CD4-positive, alpha-beta T cell treated with Interferon alpha-2 for 1 hour (primary cell): ENCODE measurements at places on chromosomes 1 and 21.
A peak's percentile ranks its signal among the peaks of the same experiment; 100 is the strongest.

DNA sequence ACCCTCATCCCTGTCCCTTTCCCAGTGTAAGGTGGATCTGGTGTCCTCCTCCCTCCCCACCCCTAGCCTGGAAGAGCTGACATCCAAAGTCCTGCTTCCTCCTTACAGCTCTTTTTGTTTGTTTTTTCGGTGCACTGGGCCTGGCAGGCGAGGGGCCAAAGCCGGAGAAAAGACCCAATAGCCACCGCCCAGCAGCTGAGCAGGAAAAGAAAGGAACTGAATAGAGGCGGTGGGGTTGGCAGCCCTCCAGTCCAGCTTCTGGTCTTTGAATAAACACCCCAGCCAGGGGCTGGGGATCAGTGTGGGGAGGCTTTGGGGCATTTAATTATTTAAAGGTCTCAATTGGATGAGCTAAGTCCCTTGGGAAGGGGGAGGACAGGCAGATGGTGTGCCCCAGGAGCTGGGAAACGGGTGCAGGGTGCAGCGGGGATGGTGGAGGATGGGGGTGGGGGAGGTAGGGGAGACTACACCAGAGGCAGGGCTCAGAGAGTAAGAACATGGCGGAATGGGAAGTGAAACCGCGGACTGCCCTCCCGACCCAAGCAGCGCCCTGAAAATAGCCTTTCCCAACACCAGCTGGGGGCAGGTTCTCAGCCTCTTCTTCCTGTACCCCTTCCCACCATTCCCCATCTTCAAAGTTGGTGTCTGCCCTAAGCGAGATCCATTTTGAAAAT, 20.2 kb downstream of the BTG2 start:
- peak; percentile 48 for DNase-seq

- DNase-seq = no peak
Measured at GRCh38 chr1:115251340-115251748, 86.7 kb downstream of the NGF start.

GRCh38 chr1:40638097-40639036, 27.1 kb downstream of the RIMS3 start:
- DNase-seq = no peak

DNA sequence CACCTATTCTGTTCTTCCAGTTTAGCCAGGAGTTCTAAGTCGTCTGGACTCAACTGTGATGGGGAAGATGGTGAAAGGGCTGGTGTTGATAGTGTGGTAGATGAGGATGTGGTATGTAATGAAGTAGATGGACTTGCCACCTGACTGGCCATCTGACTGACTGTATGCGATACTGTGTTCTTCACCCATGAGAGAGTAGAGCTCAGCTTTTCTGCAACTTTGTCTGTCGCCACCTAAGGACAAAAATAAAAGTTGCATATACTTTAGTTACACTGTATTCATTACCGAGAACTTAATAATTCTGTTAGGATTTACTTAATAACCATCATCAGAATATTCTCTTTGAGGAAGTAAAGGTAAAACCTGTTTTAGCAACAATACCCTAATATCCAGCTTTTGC, 48.5 kb downstream of the EVI5 start:
- DNase-seq = no peak
